ENCODE measurements at places on chromosomes 4 and X. TPM values are rescaled to one million over a fixed set of nuclear protein-coding genes. Genes with fewer than 3 reads are reported as not detected.

DNA sequence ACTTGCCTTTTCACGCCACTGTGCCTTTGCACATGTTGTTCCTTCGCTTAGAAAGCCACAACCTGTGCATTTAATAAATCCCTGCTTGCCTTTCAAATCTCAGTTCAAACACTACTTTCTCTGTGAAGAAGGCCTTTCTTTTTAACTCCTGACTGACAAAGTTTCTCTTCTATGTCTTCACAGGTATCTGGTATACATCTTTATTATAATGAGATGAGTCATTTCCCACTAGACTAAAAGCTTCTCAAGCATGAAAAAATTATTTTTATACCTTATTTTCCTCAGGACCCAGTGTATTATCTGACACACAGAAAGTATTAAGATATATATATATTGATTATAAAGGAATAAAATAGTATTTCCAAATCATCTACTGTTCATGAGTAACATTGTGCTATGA is 189.9 kb downstream of the TBCK start:
- no peak for DNase-seq

GRCh38 chr4:57193209-57193810 is 83.1 kb upstream of the IGFBP7 start:
- DNase-seq: no peak

DNA sequence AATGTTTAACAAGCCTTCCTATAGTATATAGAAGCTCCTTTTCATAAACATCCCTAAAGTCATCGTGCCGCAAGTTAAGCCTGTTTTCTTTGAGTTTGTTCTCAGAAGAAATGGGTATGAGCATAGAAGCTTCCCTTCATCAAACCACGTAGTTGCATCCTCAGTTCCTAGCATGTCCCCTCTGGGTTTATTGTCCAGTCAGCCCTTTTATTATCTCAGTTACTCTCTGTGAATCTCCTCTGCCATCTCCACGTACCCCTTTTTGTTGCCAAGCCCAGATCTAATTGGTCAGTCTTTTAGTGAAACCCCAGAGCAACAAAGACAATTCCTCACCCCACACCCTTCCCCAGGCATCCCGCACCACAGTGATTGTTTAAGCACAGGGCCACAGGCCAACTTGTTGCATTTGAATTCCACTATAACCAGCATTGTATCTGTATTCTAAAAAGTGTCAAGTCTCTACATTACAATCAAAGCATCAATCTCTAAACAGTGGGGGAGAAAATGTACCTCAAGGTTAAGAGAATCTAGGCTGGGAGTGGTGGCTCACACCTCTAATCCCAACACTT is 12.4 kb upstream of the TRIM2 start:
- DNase-seq: no peak

- DNase-seq: no peak
Measured at GRCh38 chr4:164866817-164867490, 10.0 kb upstream of the APELA start.

- no peak for DNase-seq
Measured at GRCh38 chrX:123464709-123465108, 268.1 kb downstream of the THOC2 start.

GRCh38 chr4:5749568-5749967 is 38.6 kb downstream of the EVC start:
- DNase-seq: no peak

GRCh38 chrX:150926304-150926703 is 27.8 kb upstream of the CD99L2 start:
- DNase-seq: no peak

- DNase-seq: no peak
Measured at GRCh38 chr4:98779088-98779487, 120.7 kb upstream of the TSPAN5 start.

GRCh38 chr4:94636004-94636403 is 121.8 kb upstream of the BMPR1B start:
- DNase-seq: no peak

GRCh38 chr4:45692131-45692735 is 431.6 kb downstream of the GABRG1 start:
- no peak for DNase-seq

DNA sequence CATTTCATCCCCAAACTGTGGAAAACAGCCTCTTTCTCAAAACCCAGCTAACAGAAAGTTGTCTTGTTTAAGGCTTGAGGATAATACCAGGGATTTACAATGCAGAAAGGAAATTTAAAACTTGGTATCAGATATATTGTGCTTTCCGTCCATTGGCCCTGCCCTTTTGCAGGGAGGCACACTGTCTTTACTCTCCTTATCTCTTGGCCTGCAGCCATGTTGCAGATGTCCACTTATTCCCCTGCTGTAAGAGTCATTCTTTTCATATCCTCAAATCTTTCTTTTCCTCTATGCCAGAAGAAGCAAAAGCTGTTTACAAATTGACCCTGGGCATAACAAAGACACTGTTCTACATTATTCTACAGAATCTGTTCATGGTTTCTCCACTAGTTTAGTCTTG is 75.6 kb upstream of the DYNLT3 start:
- no peak for DNase-seq

- no peak for DNase-seq
Measured at GRCh38 chr4:26622913-26623312, 39.0 kb downstream of the TBC1D19 start.

- DNase-seq: no peak
Measured at GRCh38 chr4:41887821-41888686, 47.2 kb upstream of the TMEM33 start.

DNA sequence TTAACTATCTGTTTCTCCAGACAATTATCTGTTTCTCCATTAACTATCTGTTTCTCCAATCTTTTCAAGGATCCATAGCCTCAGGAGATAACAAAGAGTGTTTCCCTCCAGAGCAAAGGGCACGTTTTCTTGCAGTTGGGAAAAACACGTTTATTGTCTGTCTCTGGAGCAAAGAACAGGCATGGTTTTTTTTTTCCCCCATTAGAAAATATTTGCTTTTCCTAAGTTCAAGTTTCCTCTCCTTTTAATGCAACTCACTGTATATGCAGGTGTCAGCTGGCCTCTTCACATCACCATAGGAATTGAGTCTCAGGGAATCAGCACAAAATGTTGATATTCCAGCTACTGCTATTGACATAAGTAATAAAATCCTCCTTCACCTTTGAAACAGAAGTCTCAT is 984.4 kb downstream of the RAB28 start:
- DNase-seq: no peak

DNA sequence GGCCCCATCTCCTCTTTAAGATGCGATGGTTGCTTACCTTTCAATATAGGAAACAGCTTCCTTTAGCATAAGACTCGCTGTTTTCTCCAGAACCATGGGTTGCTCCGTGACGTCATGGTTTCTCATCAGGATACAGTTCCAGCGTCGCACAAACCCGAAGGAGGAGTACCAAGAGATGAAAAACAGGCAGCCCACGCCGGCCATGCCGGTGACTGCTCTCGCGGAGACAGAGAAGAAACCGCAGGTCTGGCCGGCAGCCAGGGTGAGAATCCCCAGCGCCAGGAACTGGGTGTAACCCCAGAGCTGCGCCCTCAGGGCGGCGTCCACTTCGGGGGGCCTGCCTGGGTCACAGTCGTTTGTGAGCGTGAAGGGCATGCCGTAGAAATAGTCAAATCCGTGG is 11.4 kb downstream of the ARSD start:
- DNase-seq: no peak

DNA sequence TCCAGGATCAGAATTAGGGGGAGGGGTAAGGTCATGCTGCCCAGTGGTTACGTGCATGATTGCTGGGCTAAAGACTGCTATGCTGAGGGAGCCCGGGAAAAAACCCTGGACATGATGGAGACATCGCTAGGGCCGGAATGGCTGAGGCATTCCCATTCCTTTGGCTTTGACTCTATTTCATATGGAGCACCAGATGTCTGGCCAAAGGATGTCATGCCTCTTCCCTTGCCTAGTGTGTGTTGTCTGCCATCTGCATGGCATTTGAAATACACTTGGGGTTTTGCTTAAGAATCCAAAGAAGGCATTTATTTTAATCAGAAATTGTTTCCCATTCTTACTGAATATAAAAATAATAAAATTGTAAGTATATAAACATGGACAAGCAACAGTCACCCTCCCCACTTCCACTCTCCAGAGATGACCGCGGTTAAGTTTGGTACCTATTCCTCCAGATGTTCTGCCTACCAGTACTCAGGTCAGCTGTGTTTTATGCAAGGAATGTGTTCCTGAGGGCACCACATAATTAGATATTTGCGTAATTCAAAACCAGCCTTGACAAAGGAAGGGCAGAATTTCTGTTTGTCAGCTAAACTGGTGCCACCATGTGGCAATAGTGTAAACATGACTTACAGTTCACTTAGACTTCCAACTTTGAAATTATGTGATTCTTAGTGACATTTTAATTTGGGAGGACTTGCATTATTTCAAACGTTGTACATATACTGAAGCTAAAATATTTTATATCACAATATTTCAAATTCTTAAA is 105.9 kb downstream of the CT47B1 start:
- no peak for DNase-seq

- DNase-seq: no peak
Measured at GRCh38 chr4:7460566-7460965, 25.8 kb upstream of the PSAPL1 start.

DNA sequence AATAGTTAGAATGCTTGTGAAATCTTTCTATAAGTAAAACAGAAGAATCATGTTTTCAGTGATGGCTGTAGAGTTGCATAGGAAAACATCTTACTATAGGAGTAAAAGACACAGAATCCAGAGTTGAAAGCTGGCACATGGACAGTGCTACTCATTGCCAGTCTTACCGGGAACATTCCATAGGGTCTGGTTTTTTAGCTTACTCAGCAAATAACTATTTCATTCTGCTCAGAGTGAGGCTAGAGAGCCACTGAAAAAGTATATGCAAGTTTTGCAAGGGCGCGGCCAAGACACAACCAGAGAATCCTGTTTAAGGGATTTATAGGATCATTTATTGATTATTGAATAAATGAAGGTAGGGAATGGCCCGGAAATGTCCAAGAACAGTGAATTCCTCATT is 60.3 kb downstream of the MTHFD2L start:
- no peak for DNase-seq

- DNase-seq: no peak
Measured at GRCh38 chrX:128650326-128650725, 598.1 kb upstream of the ACTRT1 start.

DNA sequence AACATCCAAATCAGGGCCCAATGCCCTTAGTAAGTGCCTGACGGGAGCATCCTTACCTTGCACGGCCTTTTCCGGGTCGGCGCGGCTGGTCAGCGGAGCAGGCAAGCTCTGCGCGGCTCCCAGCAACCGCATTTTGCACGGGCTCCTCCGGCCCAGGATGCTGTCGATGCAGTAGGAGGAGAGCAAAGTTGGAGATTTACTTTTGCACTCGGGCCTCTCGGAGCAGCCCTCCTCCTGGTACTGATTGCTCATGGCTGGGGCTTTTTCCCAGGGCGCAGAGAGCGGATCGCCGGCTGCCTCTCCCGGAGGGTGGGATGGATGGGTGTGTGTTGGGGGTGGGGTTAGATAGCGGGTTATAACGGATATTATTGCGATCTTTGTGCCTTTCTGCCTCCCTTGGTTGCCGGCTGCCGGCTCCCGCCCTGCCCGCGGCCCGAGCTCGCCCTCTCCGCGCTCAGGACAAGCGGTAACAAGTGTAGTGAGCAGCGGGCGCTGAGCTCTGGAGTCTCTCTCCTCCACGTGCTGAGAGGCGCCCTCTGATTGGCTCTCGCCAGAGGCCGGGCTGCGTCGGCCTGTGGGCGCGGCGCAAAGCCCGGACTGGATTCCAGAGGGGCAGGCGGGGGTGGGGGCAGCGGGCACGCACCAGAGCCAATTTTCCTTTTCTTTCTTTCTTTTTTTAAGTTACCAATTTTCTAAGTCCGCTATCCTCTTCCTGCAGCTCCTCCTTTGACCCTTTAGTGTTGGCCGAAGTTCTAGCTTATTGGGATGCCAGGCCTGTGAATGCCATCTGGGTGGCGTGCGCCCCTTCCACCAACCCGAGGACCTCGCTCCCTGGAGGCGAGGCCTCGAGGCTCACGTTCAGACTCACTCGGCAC is at the start of gene ARX:
ARX (minus strand) TSS at position 480 of the 875 bp plus-strand sequence; CDS start at position 252, 228 bp downstream.
- no peak for DNase-seq

GRCh38 chr4:25843340-25844097 is 19.3 kb downstream of the SEL1L3 start:
- no peak for DNase-seq

GRCh38 chr4:155615081-155615887 is 51.4 kb upstream of the GUCY1A1 start:
- DNase-seq: no peak

DNA sequence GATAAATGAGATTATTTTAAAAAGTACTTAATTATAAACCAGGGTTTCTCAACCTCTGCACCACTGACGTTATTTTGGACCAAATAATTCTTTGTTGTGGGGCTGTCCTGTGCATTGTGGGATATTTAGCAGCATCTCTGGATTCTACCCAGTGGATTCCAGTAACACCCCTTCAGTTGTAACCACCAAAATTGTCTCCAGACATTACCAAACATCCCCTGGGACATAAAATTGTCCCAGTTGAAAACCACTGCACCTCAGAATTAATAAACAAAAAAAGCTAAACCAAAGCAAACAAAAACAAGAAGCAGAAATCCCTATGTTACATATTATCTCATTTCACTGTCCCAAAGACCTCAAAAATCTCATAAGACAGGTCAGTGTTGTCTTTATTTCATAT is 54.2 kb upstream of the GIMD1 start:
- no peak for DNase-seq

GRCh38 chr4:34732176-34732950 is 1512.0 kb downstream of the ARAP2 start:
- no peak for DNase-seq

GRCh38 chr4:4344915-4345527 is 41.9 kb upstream of the NSG1 start:
- no peak for DNase-seq

DNA sequence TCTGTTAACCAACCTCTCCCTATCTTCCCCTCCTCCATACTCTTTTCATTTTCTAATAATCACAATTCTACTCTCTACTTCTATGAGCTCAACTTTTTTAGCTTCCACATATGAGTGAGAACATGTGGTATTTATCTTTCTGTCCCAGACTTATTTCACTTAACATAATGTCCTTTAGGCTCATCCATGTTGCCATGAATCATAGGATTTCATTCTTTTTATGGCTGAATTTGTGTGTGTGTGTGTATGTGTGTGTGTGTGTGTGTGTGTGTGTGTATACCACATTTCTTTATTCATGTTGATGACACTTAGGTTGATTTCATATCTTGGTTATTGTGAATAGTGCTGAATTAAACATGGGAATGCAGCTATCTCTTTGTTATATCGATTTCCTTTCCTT is 37.4 kb downstream of the RUFY3 start:
- no peak for DNase-seq

- no peak for DNase-seq
Measured at GRCh38 chrX:143945171-143945570, 61.3 kb downstream of the UBE2NL start.

TMEM150C gene
- total RNA-seq: 19.6 TPM

UGT2B11 gene
- total RNA-seq: not detected

DSPP gene
- total RNA-seq: not detected

LONRF3 gene
- total RNA-seq: 3.0 TPM

ADGRL3 gene
- 3.7 TPM for total RNA-seq

UGT2B17 gene
- total RNA-seq: not detected

ARHGAP36 gene
- total RNA-seq: not detected

GUCY1B1 gene
- 32.6 TPM for total RNA-seq

KCND1 gene
- 0.68 TPM for total RNA-seq

C1QTNF7 gene
- total RNA-seq: 1.7 TPM

TRIM60 gene
- not detected for total RNA-seq

WWC2 gene
- 30.2 TPM for total RNA-seq
